ENCODE measurements at places on chromosomes 6 and 20.
A peak's percentile ranks its signal among the peaks of the same experiment; 100 is the strongest.

DNA sequence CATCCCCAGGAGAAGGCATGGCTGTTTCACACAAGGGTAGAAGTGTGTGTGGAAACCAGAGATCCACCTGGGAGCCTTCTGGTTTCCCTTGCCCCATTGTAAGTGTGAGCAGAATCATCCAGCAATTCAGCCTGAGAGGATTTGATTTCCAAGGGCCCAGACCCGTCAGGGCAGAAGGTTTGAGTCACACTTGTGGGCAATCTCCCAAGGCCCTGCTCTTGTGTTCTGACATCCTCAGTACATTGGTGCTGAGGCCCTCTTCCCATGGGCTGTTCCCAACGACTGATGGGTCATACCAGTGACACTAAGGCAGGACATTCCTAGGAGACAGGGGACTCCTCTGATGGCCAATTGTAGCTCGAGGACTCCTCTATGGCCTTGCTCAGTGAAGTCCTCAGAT is 58.2 kb upstream of the POLR1H start:
- no peak for ATAC-seq

GRCh38 chr6:45822873-45823272 is 192.8 kb downstream of the CLIC5 start:
- ATAC-seq: no peak

- peak; percentile 87 for ATAC-seq
Observed at GRCh38 chr6:149925974-149926777, 3.3 kb upstream of the RAET1G start.

- ATAC-seq: peak; percentile 83
Observed at GRCh38 chr6:15245361-15246216, at the start of gene JARID2. JARID2 (plus strand) TSS chr6:15246069; CDS start chr6:15246540, 471 bp downstream.
